ENCODE measurements at places on chromosomes 2 and 18. TPM values are rescaled to one million over a fixed set of nuclear protein-coding genes. Genes with fewer than 3 reads are reported as not detected.

DNA sequence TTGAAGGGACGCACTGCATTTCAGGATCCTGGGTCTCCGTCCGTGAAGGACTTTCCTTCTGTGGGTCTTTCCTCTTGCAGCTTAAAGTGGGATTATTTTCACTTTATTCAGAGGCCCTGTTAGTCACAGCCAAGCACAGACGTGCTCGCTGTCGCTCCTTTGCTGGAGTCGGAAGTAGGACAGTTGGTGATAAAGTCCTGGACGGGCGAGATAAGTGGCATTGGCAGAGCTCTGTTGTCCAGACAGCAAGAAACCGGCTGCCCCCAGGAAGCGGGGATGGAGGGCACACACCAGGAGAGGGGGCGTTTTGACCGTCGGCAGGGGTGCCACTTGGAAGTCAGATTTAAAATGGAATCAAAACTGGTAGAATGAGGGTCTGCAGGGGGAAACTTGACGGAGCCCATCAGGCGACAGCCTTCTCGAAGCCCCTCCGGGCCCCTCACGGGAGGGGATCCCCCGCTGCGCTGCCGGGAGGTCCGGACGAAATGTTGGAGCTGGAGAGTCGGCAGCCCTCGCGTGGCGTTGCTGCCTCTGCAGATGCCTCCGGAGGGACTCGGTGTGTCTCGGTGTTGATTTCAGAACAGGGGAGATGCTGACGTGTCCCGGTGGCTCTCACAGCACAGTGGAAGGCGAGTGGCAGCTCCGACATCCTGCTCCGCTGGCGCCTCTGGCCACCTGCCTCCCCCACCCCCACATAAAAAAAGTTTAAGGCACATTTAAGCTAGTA lies 124.2 kb downstream of the NFATC1 start:
- DNase-seq = no peak

GRCh38 chr2:59236723-59237122 lies 995.6 kb upstream of the FANCL start:
- peak; percentile 36 for DNase-seq

The PJVK gene
- 2.4 TPM for total RNA-seq

DNA sequence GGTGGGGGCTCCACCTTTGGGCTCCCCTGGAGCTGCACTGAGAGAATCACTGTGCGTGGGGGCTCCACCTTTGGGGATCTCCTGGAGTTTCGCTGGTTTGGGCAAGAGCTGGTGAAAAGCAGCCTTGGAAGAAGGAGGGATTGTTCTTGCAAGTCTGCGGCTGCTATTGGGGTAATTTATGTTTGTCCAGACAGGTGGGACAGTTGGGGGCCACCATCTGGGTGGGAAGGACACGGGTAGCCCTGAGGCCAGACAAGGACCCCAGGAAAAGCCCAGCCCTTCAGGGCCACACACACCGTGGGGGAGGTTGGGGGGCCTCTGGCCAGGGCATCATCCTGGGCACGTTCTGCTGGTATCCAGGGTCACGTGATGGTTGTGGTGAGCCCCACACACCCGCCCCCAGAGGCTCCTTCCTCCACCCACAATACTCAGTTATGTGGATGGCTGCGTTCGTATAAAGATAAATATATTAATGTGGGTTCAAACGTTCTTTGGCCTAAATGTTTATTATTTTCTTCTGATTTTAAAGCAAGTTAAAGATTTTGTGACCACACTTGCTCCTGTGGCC lies 47.7 kb downstream of the TPO start:
- DNase-seq = no peak

DNA sequence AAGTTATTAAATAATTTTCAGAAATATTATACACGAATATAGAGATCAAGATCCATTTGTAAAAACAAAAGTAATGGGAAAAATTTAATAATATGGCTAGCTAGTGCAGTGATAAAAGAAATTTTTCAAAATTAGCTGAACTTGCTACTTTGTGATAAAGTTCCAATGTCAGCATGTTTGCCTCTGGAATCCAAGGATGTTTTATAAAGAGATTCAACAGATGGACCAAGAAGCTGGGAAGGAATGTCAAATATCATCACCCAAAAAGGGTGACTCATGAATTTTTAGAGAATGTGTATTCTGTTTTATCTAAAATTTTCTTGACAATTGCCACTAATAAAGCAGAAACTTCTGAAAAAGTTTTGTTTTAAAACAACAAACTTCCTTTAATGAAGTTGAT lies 95.3 kb downstream of the FSIP2 start:
- no peak for DNase-seq

DNA sequence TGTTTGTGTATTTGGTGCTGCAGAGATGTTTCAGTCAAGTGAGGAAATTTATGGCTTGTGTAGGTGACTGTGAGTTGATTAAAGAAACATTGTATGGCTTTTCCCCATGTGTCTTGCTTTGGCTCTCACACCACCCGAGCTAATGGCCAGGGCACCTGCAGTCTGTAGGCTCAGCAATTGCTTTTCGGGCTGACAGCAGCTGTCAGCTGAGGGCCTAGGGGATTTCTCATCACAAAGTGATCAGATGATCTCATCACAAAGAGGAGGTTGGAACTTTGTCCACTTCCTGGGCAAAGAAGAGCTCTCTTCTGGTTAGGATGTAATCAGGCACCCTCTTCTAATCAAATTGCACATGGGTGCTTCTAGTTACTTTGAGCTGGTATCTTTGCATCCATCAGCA lies 632.2 kb downstream of the SLC4A3 start:
- no peak for DNase-seq

The DES gene
- total RNA-seq = not detected

DNA sequence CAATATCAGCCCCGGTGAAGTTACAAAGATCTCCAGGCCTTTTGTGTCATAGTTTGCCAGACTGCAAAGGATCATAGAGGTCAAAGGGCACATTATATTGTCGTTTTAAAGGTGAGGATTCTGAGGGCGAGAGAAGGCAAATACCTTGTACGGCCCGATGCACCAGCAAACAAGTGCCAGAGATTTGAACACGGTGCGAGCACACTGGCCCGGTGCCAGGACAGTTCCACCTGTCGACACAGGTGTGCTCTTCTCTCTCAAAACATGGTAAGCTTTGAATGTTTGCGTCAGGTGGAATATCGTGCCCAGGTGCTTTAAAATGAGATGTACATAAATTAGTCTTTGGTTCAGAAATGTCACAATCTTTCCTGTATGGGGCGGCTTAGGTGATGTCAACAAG lies 776.1 kb upstream of the ID2 start:
- no peak for DNase-seq

GRCh38 chr2:230696670-230697069 lies 16.0 kb upstream of the CAB39 start:
- no peak for DNase-seq

DNA sequence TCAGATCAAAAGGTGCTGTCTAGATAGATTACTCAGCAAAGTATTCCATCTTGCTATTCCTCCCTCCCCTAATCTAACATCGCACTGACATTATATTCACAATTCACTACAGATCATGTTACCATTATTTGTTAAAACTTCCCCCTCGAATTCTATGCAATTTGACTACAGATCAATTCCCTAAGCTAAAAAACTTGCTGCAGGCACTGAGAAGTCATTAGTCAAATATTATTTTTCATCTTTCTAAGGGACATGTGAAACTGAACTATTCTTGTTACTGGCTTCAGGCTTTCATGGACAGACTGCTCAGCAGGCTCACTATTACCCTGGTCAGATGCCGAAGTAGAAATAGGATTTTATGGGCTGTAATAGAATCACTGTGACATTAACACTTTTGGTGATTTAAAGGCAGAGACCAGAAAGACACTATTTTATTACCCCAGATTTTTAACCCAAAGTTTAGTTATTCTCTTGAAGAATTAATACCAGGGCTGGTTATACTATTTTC lies 15.1 kb downstream of the MYL1 start:
- no peak for DNase-seq

The CLEC4F gene
- not detected for total RNA-seq

DNA sequence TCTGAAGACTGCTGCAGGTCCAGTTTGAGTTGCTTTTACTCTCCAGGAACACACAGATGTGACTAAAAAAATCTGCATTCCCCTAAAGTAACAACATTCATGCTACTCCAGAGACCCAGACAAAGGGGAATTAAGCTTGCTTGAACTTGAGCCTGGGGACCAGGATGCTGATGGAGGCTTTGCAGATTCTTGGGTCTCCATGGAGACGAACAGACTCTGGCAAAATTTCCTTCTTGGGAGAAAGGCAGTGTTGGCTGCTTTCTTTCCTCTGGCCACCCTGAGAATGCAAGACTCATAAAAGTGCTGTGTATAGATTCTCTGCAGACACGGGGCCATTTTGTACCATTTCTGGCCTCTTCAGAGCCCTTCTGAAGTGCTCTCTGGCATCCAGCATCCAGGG lies 112.0 kb downstream of the ACTR3 start:
- no peak for DNase-seq

The SLC8A1 gene
- 3.7 TPM for total RNA-seq

The TLX2 gene
- total RNA-seq = not detected

GRCh38 chr2:212548455-212548819 lies 9.8 kb upstream of the ERBB4 start:
- peak; percentile 41 for DNase-seq

DNA sequence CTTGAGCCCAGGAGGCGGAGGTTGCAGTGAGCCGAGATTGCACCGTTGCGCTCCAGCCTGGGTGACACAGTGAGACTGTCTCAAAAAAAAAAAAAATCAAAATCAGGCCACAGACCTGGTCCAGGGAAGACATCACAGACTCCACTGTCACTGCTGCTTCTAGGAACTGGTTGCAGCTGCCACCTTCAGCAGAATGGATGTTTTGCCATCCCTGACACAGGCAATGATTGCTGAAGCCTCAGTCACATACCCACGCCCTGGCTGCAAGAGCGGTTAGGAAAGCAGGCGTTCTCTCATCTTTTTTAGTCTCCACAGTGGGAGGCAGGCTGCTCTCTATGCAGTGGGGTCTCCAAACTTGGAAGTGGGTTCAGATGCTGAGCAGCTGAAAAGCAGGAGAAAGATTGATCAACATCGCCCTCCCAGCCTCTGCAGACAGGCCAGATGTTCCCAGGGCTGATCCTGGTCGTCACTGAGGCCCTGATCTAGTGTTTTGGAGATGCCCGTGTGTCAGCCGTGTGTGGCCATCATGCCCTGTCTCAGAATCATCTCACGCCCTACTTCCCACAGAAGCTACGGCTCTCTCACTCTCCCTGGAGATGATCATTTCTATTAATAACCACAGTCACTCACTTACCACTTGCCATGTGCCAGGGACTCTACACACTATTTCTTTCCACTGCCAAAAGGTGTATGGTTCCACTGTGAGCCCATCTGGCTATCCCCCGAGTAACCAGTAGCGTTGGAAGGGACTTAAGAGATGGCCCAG lies 91.8 kb downstream of the PLB1 start:
- DNase-seq = no peak
